ENCODE measurements at places on chromosomes 7 and 10.

DNA sequence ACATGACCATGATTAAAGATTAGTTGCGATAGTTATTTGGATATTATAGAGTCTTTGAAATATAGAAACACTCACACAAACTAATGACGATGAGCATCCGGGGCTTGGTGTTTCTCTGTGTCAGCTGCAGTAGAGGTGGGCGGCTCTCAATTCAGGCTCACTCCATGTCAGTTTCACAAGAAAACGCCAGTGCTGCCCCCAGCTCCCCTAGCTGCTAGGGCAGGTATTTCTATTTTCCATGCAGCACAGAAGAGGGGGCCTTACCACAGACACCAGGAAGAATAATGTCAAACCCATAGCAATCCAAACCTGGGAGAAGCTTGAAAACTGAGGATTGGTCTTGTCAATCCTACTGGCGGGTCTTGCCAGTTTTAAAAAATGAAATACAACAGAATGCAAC is 197.1 kb downstream of the PHTF2 start:
- no peak for DNase-seq

DNA sequence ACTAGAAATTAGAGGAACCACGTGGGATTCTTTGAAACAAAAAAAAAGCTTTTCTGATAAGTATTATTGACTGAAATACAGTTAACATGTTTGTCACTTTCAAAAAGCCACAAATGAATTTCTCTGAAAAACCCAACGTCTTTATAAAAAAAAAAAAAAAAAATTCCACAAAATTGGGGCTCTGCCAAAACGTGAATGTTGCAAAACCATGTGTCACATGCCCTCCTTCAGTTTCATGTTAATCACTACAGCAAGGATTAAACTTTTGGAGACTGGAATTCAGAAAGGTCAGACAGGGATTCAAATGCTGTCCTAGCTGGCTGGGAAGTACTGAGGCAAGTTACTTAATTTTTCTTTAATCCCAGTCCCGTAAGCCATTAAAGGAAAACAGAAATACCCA is 278.0 kb upstream of the KLF14 start:
- no peak for DNase-seq

GRCh38 chr10:17062493-17062892 is 67.1 kb downstream of the CUBN start:
- DNase-seq, result peak; percentile 34

DNA sequence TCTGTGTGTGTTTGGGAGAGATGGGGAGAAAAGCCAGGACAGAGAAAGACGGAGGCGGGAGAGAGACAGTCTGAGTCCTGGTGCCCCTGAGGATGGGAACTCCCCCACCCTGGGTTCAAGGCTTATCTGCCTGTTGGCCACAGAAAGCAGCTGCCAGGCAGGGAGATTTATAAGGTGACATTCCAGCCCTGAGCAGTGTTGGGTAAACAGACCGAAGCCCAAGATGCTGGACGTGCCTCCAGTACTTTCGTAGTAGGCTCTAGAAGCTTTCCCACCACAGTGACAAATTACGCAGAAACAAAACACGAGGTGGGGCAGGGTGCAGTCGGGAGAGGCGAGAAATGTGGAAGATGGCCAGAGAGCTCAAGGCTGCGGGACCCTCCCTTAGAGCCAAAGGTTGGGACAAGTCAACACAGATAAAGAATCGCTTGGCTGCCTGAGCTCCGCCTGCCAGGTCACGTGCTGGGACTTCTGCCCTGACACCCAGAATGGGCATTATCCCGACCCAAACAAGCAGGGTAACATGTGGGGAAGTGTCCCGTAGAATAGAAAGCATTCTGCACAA is 41.1 kb downstream of the CCDC3 start:
- DNase-seq, result peak; percentile 83

DNA sequence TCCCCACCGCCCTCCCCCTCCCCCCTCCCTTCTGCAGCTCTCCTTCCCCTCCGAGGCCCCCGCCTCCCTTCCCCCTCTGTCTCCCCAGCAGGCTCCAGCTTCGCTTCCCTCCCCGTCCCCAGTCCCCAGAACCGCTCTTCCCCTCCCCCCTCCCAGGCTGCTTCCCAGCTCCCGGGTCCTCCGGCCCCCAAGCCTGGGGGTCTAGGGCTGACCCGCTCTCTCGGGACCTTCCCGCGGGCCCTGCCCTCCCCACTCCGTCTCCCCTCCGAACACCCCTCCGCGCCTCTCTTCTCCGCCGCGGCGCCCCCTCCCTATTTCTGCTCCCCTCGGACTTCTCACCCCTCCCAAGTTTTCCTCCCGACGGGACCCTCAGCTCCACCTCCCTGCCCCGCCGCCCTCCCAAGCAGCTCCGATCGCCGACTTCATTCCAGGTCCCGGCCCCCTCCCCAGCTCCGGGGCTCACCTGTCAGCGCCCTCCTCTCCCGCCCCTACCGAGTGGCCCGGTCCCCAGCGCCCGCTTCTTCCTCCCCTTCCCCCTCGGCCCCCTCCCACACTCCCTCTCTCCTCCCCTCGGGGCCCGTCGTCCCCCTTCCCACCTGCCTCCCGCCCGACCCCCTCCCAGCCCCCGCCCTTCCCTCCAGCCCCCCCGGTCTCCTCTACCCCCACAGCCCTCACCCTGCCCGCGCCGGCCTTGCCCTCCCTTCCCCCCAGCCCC is 990 bp downstream of the ZNF467 start:
- peak; percentile 79 for DNase-seq

GRCh38 chr7:120933475-120933874 is 17.1 kb upstream of the ING3 start:
- no peak for DNase-seq

GRCh38 chr10:110058212-110058611 is 50.4 kb downstream of the ADD3 start:
- no peak for DNase-seq

DNA sequence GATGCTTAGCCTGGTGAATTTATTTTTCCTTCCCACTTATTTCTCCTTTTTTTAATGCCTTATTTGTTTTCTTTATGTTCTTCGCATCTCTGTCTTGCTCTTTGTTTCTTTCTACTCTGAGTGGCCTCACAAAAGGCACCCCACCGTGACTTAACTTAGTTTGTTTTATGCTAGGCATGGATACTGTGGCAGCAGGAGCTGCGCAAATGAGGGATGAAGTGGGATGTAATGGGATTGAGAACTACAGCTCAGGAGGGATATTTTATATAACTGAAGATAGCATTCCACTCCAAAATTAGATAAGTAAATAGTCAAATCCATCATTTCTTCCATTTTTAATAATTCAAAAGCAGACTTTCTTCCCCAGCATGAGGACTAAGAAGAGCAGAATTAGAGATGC is 1.7 kb upstream of the CACNA2D1 start:
- no peak for DNase-seq

DNA sequence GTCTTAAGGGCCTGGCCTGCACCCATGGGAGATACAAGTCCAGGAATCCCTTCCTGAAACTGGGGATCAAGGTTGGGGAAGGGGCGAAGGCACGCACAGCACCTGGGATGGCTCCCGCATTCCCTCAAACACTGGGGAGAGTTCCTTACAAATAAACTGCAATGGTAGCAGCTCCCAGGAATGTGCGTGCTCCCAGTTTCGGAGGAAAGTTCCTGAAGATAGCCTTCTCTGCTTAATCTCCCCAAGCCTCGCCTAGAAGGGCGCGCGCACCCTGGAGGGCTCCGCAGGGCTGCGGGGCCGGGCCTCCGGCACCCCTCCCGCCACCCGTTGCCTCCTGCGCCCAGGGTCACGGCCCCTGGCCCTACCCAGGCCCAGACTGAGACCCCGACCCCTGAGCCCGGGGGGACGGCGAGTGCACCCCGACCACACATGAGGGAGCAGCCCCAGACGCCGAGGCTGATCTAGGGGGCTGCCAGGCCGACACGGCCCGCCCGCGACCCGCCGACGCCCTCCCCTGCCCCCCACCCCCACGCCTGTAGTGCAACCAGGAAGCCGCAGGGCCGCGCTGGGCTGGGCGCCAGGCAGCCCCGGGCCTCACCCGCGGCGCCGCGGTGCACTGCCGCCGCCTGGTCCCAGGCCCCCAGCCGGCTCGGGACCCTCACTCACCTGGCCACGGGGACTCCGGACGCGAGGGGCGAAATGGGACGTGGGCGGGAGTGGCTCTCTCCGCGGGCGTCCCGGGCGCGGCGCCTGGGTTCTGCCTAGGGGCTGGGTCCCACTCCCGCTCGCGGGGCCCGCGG is 460 bp downstream of the ANXA11 start:
- DNase-seq, result peak; percentile 31

- no peak for DNase-seq
Observed at GRCh38 chr7:14596421-14596820, 306.1 kb downstream of the DGKB start.

DNA sequence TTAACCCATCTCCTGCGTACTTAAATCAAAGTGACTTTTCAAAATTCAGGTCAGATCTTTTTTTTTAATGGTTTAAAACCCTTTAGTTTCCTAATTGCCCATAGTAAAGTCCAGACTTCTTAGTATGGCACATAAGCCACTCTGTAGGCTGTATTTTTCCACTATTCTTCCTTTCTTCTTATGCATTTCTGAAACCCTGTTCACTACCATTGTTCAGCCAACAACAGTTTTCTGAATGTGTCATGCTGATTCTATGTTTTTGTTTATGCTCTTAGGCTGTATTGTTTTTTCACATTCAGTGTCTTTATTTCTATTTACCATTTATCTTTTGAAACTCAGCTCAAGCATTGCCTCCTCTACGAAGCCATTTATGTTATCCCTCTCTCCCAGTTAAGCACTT is 26.7 kb downstream of the CCSER2 start:
- no peak for DNase-seq

DNA sequence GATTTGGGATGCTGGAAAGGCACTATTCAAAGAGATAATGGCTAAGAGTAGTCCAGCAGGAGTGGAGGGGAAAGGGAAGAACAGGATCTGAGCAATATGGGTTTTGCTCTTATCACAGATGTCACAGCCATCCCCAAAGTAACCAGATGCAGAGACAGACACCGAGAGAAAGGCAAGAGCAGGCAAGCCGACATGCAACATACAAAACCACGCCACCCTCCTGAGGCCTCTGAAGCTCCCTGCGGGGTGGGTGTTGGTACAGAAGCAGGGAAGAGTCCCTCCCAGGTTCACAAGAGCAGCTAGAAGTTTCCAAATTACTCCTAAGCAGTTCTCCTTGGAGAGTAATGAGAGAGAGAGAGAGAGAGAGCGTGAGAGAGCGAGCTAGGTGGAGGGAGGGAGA is 10.8 kb upstream of the C10orf53 start:
- no peak for DNase-seq

DNA sequence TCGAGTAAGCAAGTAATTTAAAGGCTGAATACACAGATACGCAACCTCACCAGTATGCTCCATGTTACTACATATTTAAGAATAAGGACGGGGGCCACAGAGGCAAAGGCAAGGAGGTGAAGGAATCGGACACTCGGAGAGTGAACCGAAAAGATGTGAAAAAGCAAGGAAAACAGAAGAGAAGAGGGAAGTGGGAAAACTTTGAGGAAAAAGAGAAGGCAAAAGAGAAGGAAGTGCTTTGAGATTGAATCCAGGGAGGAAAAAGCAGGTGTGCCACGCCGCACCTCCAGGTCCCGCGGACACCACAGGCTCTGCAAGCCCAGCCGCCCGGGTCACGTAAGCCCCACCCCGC is 367 bp upstream of the AVL9 start:
- no peak for DNase-seq

DNA sequence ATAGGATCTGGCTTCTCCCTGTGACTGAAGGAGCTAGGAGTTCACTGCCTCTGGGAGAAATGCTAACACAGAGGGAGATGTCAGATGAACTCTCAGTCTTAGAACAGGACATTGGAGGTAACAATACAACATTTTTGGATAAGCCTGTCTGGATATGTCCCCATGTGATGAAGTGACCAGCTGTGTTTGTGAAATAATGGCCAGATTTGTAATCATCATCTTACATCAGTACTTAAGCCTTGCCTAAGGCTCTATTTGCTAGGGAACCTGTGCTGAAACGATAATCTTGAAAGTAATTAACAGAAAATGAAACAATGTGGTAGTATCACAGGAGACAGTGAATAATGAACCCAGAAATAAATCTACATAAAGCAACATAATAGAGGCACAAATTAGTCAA is 56.2 kb downstream of the CRPPA start:
- DNase-seq, result no peak

- DNase-seq, result peak; percentile 15
Observed at GRCh38 chr7:116218051-116218645, 7.8 kb downstream of the TES start.

DNA sequence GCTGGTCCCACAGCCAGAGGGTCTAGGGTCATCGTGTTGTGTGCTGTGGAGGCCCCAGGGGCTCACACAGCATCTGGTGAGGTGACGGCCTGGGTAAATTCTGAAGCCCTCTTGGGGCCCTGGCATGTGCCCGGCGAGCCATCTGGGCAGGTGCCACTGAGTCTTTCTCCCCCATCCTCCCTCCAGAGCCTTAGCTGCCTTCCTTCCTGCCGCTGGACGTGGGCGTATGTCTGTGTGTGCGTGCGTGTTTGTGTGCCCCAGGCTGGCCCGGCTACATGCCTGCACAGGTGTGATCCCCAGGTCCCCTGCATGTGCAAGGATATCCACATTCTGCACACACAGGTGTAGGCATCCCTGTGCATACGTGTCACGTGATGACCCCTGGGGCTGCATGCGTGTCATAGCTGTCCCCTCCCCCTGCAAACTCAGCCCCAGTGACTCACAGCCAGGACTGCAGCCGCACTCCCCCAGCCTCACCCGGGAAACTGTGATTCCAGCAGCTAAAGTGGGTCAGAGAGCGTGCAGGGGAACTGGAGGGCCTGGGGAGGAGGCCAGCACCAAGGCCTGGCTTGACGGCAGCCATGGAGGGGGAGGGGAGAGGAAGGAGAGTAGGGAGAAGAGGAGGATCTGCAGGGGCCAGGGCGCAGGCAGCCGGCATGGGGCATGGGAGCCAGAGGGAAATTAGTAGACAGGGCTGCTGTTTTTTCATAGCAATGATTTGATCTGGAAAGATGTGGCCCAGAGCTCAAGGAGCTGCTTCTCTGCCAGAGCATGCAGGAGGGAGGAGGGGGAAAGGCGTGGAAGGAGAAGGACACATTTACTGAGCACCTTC is 46.4 kb downstream of the ELFN1 start:
- no peak for DNase-seq

DNA sequence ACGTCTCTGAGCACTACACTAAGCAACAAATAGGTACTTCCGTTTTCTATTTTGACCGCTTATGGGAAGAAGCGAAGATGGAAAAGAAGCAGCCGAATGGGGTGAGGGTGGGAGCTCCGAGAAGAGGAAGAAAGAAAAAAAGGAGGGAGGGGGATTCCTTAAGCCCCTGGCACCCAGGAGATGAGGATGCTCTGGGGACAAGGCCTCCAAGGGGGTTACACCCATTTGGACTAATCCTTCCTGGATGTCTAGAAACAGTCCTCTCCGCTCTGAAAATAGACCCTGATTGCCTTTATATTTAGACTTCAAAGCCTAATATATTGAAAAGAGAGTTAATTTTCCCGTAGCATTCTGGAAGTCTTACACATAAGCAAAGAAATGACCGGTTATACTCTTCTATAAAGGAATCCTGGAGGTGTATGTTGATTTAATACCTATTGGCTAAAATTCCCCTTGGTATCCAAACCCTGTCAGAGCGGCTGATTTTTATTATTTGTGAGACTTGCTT is 676 bp upstream of the HTR7 start:
- no peak for DNase-seq

Measured in renal pelvis (tissue), 12 donors.